ENCODE measurements at places on chromosomes 13 and 19. TPM values are rescaled to one million over a fixed set of nuclear protein-coding genes. Genes with fewer than 3 reads are reported as not detected.

DNA sequence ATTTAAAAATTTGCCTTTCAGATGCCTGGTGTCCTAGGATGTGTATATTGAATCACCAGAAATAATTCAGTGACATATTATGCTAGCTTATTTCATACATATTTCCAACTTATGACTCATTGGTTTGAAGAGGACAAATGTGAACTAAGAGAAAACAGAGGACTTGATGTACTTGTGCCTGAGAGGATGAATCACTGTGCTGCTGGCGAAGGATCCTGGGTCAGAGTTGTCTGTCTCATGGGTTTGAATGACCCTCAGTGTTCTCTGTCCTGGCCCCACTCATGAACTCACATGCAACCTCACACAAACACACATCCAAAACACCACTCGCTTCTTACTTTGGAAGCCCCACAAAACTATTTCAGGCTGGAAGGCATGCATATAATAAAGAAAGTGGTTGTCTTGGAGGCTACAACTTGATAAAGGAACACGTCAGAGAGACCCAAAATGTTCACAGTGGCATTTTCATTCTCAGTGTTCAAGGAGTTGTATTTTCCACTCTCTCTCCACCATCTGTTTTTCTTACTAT lies 129.0 kb upstream of the SPRY2 start:
- no peak for DNase-seq
- H3K36me3 ChIP-seq, result no peaks in the 10 kb centered on the region
- no peaks in the 10 kb centered on the region for H3K27me3 ChIP-seq
- H3K4me3 ChIP-seq, result no peak overlapping the region

GRCh38 chr13:85900521-85900920 lies 101.3 kb upstream of the SLITRK6 start:
- H3K4me3 ChIP-seq, result no peak overlapping the region
- H3K27ac ChIP-seq, result no peak overlapping the region
- no peaks in the 10 kb centered on the region for H3K36me3 ChIP-seq
- H3K4me1 ChIP-seq, result no peaks in the 10 kb centered on the region
- DNase-seq, result no peak
- no peaks in the 10 kb centered on the region for H3K27me3 ChIP-seq

DNA sequence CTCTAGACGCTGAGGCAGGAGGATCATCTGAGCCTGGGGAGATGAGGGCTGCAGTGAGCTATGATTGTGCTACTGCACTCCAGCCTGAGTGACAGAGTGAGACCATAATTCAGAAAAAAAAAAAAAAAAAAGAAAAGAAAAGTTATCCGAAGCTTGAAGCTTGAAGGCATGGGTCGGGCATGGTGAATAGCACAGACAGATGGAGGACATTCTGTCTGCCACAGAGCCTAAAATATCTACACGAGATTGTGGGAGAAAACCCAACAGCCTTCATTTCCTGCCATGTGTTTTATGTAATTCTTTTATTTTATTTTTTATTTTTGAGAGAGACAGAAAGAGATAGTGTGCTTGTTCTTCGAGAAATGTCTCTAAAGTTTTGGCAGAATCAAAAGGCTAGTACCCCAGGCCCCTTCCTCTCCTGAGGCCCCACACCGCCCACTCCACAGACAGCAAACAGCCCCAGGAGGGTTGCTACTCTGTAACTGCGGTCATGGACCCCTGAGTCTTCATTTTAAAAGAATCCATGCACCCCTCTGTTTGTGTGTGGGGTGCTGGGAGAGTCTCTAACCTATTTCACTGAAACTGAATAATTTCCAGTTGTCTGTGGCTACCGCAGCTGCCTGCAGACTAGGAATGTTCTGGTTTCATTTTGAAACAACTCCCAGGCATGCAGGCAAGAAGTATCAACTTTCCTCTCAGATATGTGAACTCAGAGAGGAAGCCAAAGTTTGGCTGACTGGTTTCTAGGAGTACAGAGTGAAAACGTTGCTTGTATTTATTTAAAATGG lies 38.4 kb upstream of the RCBTB2 start:
- H3K36me3 ChIP-seq, result no peaks in the 10 kb centered on the region
- no peaks in the 10 kb centered on the region for H3K4me1 ChIP-seq
- no peaks in the 10 kb centered on the region for H3K27me3 ChIP-seq
- H3K27ac ChIP-seq, result peak overlapping the region; percentile 41
- H3K4me3 ChIP-seq, result peak overlapping the region; percentile 40

- H3K4me1 ChIP-seq, result peaks cover 4% of the 10 kb centered on the region
- no peak overlapping the region for H3K4me3 ChIP-seq
- no peak overlapping the region for H3K27ac ChIP-seq
- H3K36me3 ChIP-seq, result no peaks in the 10 kb centered on the region
These were observed 8.5 kb downstream of the TMTC4 start for GRCh38 chr13:100666124-100666523.

DNA sequence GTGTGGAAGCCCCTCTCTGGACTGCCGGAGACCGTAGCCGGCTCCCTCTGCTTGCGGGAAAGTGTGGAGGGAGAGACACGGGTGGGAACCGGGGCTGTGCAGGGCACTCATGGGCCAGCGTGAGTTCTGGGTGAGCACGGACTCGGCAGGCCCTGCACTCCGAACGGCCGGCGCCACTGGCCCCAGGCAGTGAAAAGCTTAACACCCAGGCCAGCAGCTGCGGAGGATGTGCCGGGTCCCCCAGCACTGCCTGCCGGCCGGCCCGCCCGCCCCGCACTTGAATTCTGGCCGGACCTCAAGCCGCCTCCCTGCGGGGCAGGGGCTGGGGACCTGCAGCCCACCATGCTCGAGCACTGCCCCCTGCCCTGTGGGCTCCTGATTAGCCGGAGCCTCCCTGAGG lies 147.0 kb downstream of the FGF9 start:
- no peaks in the 10 kb centered on the region for H3K36me3 ChIP-seq
- H3K27me3 ChIP-seq, result no peaks in the 10 kb centered on the region
- H3K4me1 ChIP-seq, result peaks cover 5% of the 10 kb centered on the region
- H3K27ac ChIP-seq, result no peak overlapping the region

DNA sequence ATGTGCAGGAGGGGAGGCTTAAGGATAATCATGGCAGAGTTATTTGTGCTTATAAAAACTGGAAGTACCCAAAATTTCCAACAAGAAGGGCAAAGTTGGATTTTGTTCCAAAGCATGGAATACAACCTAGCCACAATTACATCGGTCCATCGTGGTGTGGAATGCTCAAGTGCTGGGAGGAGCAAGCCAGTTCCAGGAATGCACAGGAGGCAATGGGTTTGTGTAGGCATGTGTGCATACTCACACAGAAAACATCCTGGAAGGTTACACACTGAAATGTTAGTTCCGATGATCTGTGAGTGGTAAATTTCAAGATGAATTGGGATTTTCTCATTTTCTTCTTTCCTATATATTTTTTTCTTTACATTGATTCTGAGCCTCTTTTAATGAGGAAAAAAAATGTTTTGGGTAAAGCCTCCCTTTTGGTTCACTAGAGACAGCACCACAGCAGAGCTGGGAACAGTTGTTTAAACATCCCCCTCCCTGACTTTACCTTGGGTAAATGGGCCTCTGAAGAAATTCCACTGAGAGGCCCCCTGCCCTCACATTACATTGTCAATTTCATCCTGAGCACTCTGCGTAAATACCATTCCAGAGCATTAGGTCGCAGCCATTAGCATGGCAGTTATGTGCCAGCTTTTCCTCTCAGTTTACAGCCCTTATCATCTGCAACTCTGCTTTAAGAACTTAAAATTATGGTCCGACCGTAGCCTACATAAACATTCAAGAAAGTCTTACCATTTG lies 122.0 kb downstream of the UQCRFS1 start:
- peaks cover 4% of the 10 kb centered on the region for H3K4me1 ChIP-seq
- DNase-seq, result no peak
- H3K27ac ChIP-seq, result no peak overlapping the region

GRCh38 chr13:89541091-89542030 lies 1806.1 kb upstream of the MIR17HG start:
- H3K27ac ChIP-seq, result no peak overlapping the region
- H3K36me3 ChIP-seq, result no peaks in the 10 kb centered on the region
- DNase-seq, result no peak

- no peak overlapping the region for H3K27ac ChIP-seq
- no peaks in the 10 kb centered on the region for H3K36me3 ChIP-seq
- H3K4me1 ChIP-seq, result no peaks in the 10 kb centered on the region
- no peak overlapping the region for H3K4me3 ChIP-seq
These were observed 68.6 kb upstream of the ARGLU1 start for GRCh38 chr13:106636492-106636891.

DNA sequence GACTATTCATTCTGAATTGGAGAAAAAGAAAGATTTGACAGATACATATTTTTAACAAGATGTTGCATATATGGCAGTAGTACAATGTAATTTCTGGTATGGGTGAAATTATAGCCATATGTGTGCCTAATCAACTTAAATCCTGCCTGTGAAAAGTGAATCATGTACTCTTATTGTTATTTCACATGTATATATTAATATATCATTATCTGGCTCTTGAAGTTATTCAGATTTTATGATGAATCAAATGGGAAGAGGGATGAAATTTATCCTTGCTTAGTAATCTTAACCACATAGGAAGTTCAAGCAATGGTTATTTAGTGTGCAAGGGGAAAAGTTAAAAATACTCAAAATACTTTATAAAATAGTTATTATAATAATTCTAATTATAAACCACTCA lies 80.5 kb downstream of the GPC6 start:
- peaks cover 4% of the 10 kb centered on the region for H3K4me1 ChIP-seq
- no peak for DNase-seq
- H3K27ac ChIP-seq, result no peak overlapping the region
- no peaks in the 10 kb centered on the region for H3K27me3 ChIP-seq

DNA sequence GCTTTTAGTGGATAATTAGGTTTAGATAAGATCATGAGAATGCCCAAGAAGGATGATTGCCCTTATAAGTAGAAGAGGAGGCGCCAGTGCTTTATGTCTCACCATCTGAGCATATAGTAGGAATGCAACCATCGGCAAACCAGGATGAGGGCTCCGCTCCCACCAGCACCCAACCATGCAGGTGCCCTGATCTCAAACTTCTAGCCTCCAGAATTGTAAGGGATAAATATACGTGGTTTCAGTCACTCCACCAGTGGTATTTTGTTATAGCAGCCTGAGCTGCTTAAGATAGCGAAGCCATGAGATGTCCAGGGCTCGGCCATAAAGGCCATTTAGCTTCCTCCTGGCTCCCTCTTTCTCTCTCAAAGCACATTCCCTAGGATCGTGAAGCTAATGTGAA lies 413.9 kb downstream of the MZT1 start:
- no peak for DNase-seq
- H3K4me1 ChIP-seq, result no peaks in the 10 kb centered on the region
- no peaks in the 10 kb centered on the region for H3K36me3 ChIP-seq

DNA sequence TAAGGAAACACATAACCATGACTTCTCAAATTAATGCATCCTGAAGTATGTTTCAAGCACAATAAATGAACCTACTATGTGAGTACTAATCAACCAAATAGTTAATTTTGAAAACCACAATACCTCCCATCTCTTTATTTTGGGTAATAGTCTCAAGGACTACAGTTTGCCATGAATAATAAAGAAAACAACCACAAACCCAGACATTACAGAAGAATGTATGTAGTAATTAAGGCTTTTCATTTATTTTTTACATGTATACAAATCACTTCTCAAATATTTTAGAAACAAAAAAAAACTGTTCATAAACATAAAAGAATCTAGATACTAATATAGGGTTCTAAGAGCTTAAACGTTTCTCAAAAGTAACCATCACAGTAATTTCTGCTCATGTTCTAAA lies 6.8 kb downstream of the KATNAL1 start:
- no peak overlapping the region for H3K4me3 ChIP-seq
- H3K27me3 ChIP-seq, result no peaks in the 10 kb centered on the region
- no peak overlapping the region for H3K27ac ChIP-seq
- no peak for DNase-seq
- H3K36me3 ChIP-seq, result no peaks in the 10 kb centered on the region

DNA sequence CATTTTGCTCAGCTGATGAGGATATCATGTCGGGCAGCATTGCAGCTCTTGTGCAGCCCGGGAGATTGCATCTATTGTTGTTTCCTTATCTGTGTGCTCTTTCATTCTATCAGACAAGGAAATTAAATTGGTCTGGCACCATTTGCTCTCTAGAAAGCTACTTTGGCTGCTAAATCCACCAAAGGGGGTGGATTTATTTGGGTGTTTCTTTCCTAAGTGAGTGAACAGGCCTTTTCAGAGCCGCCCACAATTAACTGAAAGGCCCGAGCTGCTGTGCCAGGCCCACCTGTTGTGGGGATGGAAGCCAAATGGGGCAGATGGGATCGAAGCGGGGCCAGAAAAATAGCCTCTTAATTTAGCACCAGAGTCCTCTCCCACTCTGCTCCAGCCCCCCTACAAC lies 99.4 kb downstream of the DNAJC15 start:
- H3K36me3 ChIP-seq, result no peaks in the 10 kb centered on the region
- no peak overlapping the region for H3K27ac ChIP-seq
- no peaks in the 10 kb centered on the region for H3K4me1 ChIP-seq
- no peaks in the 10 kb centered on the region for H3K27me3 ChIP-seq

DNA sequence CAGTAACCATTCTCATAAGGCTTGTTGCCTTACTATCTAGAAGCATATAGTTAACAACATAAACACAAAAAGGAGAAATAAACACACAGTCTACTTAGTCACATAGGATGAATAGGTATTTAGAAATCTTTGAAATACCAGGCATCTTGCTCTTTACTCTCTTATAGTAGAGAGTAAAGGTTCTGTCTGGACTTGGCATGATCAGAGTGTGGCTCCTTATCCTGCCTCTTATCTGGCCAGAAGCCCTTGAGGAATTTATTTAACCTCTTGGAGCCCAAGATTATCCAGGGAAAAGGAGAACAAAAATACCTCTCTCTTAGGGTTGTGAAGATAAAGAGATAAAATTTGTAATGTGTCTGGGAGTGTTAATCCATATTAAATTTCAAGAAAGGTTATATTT lies 100.2 kb upstream of the MBNL2 start:
- H3K4me1 ChIP-seq, result no peaks in the 10 kb centered on the region
- no peak overlapping the region for H3K4me3 ChIP-seq
- no peaks in the 10 kb centered on the region for H3K27me3 ChIP-seq
- no peak overlapping the region for H3K27ac ChIP-seq

Gene PNMA8C
- polyA plus RNA-seq, result 0.09 TPM

Gene EMP3
- polyA plus RNA-seq, result 75.9 TPM

Gene DNAAF3
- 5.1 TPM for polyA plus RNA-seq

Gene ZNF549
- polyA plus RNA-seq, result 2.4 TPM

All from kidney (tissue), 22 donors.